Muscle of back (tissue), 13 donors: ENCODE measurements at places on chromosomes 4 and X. TPM values are rescaled to one million over a fixed set of nuclear protein-coding genes. Genes with fewer than 3 reads are reported as not detected.

Gene ADH1B
- polyA plus RNA-seq, result 39.5 TPM

DNA sequence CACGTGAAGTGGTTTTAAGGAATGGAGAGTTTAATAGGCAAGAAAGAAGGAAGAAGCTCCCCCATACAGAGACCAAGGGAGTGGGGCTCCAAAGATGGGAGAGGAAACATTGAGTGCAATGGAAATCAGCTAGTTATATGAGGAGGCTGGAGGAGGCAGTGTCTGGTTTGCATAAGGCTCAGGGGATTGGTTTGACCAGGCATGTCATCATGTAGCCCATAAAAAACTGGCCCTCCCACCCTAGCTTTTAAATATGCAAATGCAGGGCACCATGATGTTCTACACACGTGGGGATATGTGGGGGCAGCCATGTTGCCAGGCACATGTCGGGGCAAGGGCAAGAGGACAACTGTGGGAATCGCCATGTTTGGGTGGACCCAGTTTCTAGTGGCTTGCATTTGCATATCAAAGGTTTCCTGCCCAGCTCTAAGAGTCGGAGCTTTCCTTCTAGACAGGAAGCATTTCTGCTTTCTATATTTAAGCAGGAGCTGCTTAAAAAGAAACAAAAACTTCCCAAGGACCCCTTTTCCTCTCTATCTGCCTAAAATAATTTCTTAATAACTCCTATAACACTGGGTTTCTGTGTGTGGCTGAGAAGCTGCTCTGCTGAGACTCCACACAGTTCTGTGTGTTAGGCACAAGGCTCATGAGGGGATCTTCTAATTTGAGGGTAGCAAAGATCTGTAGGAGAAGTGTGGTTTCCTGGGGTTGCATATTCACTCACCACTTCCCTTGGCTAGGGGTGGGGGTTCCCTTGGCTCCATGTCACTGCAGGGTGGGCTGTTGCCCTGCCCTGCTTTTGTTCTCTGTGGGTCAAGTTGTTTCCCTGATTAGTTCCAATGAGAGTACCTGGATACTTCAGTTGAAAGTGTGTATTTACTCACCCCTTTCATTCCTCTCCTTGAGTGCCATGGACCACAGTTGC, 113.5 kb downstream of the VSIG4 start:
- no peak for DNase-seq

DNA sequence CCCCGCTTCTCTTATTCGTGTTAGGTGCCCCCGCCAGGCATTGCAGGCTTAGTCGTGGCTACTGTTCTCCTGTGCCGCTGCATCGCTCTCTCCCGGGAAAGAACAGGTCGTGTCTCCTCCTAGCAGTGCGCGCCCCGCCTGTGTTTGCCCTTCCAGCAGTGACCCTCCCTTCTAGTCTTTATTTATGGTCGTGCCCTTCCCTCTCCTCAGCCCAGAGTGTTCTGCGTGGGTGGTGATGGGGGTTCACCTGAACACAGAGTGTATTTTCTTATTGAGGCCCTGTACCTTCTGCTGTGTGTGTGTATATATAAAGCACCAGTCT, 15.2 kb downstream of the USP11 start:
- no peak for DNase-seq

Gene SHOX
- 1.1 TPM for polyA plus RNA-seq

- DNase-seq, result peak; percentile 22
Measured at GRCh38 chr4:129526812-129527211, 430.9 kb downstream of the C4orf33 start.

GRCh38 chrX:48579259-48579658, 5.0 kb downstream of the RBM3 start:
- no peak for DNase-seq

Gene TMSB15C
- 5.7 TPM for polyA plus RNA-seq

DNA sequence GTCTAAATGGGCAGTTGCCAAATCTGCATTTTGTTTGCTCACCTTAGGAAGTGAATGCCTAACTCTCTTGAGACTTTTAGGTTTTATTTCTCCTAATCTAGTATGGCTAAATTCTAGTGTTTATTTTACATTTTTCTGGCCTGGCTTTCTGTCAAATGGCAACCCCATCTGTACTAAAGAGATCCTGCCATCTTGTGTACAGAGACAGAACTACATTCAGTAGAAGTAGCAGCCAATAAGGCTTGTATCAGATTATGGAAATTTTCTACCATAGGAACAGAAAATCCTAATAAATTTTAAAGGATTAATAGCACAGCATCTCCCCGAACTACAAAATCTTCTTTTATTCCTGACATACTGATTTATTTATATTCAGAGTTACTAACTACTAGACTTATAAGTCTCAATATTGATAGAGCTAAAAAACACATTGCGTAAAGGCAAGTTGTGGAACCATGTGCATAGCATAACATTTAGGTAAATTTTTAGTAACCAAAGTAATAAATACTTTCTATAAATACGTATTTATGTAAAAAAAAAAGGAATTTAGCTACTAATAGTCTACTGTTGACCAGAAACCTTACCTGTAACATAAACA, 45.5 kb downstream of the TMEM144 start:
- peak; percentile 25 for DNase-seq

Gene TMEM31
- 0.64 TPM for polyA plus RNA-seq

DNA sequence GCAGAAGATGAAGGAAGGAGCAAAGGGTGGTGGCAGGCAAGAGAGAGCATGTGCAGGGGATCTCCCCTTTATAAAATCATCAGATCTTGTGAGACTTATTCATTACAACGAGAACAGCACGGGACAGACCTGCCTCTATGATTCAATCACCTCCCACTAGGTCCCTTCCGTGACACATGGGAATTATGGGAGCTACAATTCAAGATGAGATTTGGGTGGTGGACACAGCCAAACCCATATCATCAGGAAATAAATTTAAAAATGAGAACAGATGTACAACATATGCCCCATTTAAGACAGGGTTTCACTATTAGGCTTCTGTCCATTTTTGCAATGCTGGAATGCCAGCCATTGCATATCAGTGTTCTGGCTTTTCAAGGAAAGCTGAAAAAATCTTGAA, 346.7 kb upstream of the SLIT2 start:
- no peak for DNase-seq

Gene MAOA
- 0.84 TPM for polyA plus RNA-seq

- no peak for DNase-seq
Measured at GRCh38 chrX:42694260-42694815, 83.6 kb downstream of the PPP1R2C start.

Gene LONRF3
- polyA plus RNA-seq, result 1.2 TPM

Gene TRPC3
- polyA plus RNA-seq, result 0.84 TPM

DNA sequence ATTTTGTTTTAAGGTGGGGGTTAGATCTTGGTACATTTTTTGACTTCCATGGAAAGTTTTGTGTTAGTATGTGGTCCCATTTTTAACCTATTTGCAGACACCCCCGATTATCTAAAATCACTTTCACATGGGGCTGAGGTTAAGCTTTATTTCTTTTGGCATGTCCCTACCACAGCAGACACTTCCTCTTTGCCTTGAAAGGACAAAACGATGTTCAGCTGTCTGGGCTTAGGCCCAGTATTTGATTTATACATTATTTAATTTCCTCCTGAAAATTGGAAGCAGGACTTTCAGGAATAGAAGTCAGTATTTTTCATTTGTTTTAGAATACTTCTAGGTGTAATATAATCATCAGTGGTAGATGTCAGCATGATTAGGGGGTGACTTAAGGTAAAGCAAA, 112.4 kb upstream of the SPRY1 start:
- DNase-seq, result peak; percentile 79

- DNase-seq, result no peak
Measured at GRCh38 chr4:128876200-128876599, 66.7 kb downstream of the JADE1 start.

DNA sequence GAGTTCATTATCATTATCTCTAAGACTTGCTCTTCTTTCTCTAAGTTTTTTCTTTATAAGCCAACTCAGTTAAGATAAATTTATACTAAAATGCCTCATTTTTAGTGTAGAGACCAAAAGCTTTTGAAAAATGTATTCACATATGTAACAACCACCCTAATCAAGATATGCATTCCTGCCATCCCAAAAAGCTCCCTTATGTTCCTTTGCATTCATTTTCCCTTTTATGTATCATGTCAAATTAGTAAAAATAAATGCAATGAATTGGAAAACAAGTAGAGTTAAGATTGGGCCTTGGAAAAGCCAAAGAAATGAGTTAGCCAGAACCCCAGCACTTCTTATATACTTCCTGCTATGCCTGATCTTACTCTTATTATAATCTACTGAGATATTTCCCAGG, 62.2 kb downstream of the NPY2R start:
- no peak for DNase-seq

- DNase-seq, result peak; percentile 85
Measured at GRCh38 chr4:184475096-184475461, 729 bp upstream of the IRF2 start.

Gene NUDT10
- 1.4 TPM for polyA plus RNA-seq

- DNase-seq, result no peak
Measured at GRCh38 chr4:76989391-76990061, 40.0 kb downstream of the SEPTIN11 start.

DNA sequence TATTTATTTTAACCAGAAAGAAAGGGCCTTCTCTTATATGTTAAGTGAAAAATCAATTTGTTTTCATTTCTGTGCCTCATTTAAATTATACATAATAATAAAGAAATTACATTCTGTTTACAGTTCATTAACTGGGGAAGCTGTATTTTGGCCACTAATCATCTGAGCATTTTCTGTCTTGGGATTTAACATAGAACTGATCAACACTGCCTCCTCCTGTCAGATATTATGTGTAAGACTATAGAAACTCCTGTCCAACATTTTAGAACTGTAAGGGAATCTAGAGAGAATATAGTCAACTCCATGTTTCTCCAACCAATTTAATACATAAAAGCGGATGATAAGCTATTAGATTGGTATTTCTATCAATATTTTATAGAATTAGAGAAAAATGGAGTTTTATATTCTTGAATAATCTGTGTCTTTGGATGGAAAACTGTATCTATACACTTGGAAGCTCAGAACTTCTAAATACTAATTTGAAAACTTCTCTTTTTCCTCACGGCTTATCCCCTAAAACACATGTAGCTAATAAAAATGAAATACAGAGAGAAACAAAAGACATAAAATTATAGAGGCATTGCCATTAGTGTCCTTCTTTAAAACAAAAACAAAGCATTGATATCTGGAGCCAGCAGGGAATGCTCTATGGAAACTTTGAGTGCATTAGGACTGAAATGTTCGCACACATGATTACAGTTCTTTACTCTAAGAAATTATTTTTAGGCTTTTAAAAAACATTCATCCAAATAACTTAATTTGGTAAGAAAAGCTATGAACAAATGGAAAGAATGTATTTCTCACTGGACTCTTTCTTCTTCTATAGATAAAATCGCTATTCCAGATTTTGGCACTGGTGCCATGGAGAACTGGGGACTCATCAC, 33.1 kb downstream of the ENPEP start:
- no peak for DNase-seq

Gene EXOC1L
- not detected for polyA plus RNA-seq

Gene MTHFD2L
- polyA plus RNA-seq, result 12.3 TPM

Gene FRG2
- polyA plus RNA-seq, result not detected

- DNase-seq, result peak; percentile 24
Measured at GRCh38 chrX:154840856-154841255, 6.4 kb upstream of the SMIM9 start.

- DNase-seq, result no peak
Measured at GRCh38 chrX:53918702-53919101, 125.6 kb downstream of the PHF8 start.

DNA sequence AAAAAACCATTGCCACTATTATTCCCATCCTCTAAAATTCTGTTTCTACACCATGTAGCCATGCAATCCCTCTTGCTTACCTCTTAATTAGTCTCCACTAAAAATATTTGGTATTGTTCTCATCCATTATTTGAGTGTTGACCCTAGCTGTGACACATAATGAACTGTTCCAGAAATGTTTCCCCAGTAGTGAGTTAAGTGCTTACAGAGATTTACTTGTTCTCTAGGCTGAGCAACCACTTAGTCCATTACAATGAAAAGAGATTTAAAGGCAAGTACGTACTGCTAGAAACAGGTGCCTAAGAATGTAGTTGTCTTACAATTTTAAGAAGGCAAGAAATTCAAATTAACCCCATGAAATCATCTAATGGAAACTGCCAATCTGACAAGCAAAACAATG, 112.7 kb upstream of the PTPN13 start:
- no peak for DNase-seq

Gene H2BW1
- not detected for polyA plus RNA-seq

Gene CFAP99
- polyA plus RNA-seq, result not detected

DNA sequence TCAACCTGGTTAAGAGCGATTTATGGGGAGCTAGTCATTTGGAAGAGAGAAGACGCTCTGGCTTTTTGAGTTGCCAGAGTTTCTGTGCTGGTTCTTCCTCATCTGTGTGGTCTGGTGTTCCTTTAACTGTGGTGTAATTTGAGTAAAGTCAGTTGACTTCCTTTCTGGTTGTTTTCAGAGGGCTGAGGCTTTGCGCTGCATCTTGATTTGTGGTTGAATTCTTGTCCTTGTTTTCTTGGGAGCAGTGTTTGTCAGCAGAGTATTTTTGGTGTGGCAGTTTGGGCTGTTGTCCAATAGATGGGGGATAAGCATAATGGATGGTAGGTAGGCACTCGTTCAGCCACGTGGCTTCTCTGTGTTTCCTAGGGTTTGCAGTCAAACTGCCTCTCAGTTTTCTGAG, 2143.2 kb upstream of the TENM3 start:
- no peak for DNase-seq

GRCh38 chrX:39654183-39654925, 443.4 kb downstream of the BCOR start:
- DNase-seq, result no peak

GRCh38 chr4:114399105-114399504, 199.5 kb upstream of the UGT8 start:
- DNase-seq, result no peak

GRCh38 chr4:15756361-15756861, 21.7 kb upstream of the CD38 start:
- DNase-seq, result no peak

Gene SPON2
- polyA plus RNA-seq, result 73.5 TPM

- no peak for DNase-seq
Measured at GRCh38 chrX:83495898-83496297, 12.2 kb upstream of the POU3F4 start.

Gene MAGEB17
- not detected for polyA plus RNA-seq

Gene KCND1
- 1.3 TPM for polyA plus RNA-seq

- DNase-seq, result no peak
Measured at GRCh38 chr4:84063619-84064018, 435.5 kb downstream of the NKX6-1 start.

GRCh38 chrX:107684956-107685385, 56.7 kb downstream of the PRPS1 start:
- DNase-seq, result no peak
